Natural killer cell (primary cell): ENCODE measurements at places on chromosomes 4 and X. TPM values are rescaled to one million over a fixed set of nuclear protein-coding genes. Genes with fewer than 3 reads are reported as not detected.
A peak's percentile ranks its signal among the peaks of the same experiment; 100 is the strongest.

GRCh38 chrX:132187451-132187850, 31.8 kb downstream of the RAP2C start:
- no peak overlapping the region for H3K27ac ChIP-seq
- no peaks in the 10 kb centered on the region for H3K36me3 ChIP-seq
- no peaks in the 10 kb centered on the region for H3K27me3 ChIP-seq
- H3K4me3 ChIP-seq: no peak overlapping the region
- no peaks in the 10 kb centered on the region for H3K4me1 ChIP-seq
- no peak for DNase-seq

GRCh38 chrX:37684973-37685372, 618 bp upstream of the XK start:
- DNase-seq: no peak
- no peak overlapping the region for H3K27ac ChIP-seq
- peaks cover 8% of the 10 kb centered on the region for H3K4me1 ChIP-seq
- H3K4me3 ChIP-seq: no peak overlapping the region
- H3K27me3 ChIP-seq: no peaks in the 10 kb centered on the region

DNA sequence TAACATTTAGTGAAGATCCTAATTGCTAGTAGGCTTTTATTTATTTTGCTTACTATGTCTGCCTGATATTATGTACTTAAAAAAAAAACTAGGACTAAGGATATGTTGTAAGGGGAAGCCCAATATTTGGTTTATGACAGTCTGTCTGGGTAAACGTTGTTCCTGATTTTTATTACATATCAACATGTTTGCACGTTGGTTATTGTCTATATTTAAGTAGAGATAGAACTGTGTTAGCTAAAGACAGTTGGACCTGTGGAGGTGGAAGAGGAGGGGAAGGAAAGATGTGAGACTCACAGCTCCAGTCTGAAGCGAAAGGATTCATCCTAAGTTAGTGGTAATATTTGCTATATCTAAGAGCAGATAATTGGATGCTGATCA, 90.3 kb downstream of the TMEM131L start:
- peaks cover 70% of the 10 kb centered on the region for H3K36me3 ChIP-seq
- DNase-seq: no peak
- H3K27ac ChIP-seq: no peak overlapping the region
- no peaks in the 10 kb centered on the region for H3K4me1 ChIP-seq

KIT gene
- total RNA-seq: 2.0 TPM

DNA sequence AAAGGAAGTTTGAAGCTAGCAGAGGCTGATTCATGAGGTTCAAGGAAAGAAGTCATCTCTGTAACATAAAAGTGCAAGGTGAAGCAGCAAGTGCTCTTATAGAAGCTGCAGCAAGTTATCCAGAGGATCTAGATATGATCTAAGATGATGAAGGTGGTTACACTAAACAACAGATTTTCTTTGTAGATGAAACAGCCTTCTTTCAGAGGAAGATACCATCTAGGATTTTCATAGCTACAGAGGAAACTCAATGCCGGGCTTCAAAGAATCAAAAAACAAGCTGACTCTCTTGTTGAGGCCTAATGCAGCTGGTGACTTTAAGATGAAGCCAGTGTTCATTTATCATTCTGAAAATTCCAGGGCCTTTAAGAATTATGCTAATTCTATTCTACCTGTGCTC, 28.8 kb downstream of the NR0B1 start:
- no peak overlapping the region for H3K27ac ChIP-seq
- H3K4me3 ChIP-seq: no peak overlapping the region
- H3K27me3 ChIP-seq: no peaks in the 10 kb centered on the region
- no peaks in the 10 kb centered on the region for H3K36me3 ChIP-seq
- no peaks in the 10 kb centered on the region for H3K4me1 ChIP-seq
- DNase-seq: peak; percentile 13

DNA sequence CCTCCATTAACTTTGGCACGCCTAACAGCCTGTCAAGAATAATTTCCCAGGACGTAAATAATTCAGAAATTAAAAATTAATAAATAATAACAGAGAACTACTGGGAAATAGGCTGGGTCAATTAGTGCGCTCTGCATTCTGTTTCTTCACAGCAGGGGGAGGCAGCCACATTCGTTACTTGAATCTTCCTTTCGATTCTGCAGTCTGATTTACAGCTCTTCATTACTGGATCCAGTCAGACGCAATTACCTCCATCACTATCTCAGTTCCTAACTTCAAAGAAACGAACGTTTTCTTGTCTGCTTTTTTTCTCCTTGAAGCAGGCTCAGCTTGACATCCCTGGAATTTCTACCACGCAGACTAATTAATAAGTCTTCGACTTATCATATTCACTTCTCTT, 9.0 kb upstream of the RPL34 start:
- no peak overlapping the region for H3K27ac ChIP-seq
- no peaks in the 10 kb centered on the region for H3K4me1 ChIP-seq
- H3K4me3 ChIP-seq: no peak overlapping the region
- H3K36me3 ChIP-seq: no peaks in the 10 kb centered on the region
- peak; percentile 21 for DNase-seq

DNA sequence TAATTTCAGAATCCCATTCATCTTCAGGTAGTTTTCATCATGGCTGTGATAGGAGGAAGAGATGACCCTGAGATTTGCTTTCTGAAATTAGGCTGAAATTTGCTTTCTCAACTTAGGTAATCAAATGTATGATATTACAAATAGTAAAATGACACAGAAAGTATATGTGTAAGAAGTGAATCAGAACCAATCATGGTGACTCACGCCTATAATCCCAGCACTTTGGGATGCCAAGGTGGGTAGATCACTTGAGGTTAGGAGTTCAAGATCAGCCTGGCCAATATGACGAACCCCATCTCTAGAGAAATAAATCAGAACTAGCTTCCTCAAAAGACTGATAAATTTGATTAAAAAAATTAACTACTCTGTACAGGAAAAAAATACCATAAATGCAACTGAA, 555.4 kb downstream of the STPG2 start:
- H3K4me3 ChIP-seq: no peak overlapping the region
- no peak for DNase-seq
- no peaks in the 10 kb centered on the region for H3K27me3 ChIP-seq

GRCh38 chr4:36351082-36351666, 69.8 kb downstream of the DTHD1 start:
- DNase-seq: peak; percentile 63
- H3K36me3 ChIP-seq: no peaks in the 10 kb centered on the region

- no peaks in the 10 kb centered on the region for H3K27me3 ChIP-seq
- no peak overlapping the region for H3K4me3 ChIP-seq
- no peaks in the 10 kb centered on the region for H3K4me1 ChIP-seq
- no peaks in the 10 kb centered on the region for H3K36me3 ChIP-seq
- no peak for DNase-seq
These were observed 57.0 kb downstream of the CEP44 start for GRCh38 chr4:174340714-174341113.

- no peak overlapping the region for H3K27ac ChIP-seq
- peaks cover under 1% of the 10 kb centered on the region for H3K4me1 ChIP-seq
- H3K27me3 ChIP-seq: no peaks in the 10 kb centered on the region
- peaks cover 12% of the 10 kb centered on the region for H3K36me3 ChIP-seq
- H3K4me3 ChIP-seq: no peak overlapping the region
- no peak for DNase-seq
These were observed 315.4 kb downstream of the PPP3CA start for GRCh38 chr4:101031971-101032370.

DNA sequence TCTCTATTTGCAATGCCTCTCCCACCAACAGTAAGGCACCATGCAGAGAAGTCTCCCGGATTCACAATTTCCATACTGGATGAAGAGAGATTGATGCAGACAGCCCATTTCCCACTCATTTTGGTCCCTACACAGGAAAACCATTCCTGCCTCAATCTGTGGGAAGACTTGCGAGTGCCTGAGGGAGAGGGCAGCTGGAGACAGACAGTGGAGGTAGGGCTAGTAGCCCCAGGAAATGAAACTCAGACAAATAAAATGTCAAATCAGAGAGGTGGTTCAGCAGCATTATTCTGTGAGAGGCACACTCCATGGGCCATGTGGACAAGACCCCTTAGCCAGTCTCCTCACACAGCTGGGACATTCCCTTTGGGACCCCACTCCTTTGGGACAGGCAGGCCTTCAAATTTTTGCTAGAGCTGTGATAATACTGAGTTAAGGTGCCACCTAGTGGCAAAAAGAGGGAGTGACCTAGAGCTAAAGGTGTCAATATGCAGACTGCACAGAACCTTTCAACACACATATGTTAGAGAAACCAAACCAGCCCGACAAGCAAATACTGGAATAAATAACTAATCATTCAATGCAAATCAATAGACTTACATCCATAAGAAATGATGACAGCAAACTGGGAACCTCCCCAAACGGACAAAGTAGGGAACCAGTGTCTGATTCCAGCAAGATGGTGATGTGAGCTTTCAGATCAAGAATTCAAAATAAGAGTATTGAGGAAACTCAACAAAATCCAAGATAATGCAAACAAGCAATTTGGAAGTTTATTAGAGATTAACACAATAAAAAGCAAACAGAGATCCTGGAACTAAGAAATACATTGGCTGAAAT, 1865.3 kb upstream of the AGA start:
- no peak for DNase-seq
- no peak overlapping the region for H3K4me3 ChIP-seq
- H3K27ac ChIP-seq: no peak overlapping the region

- no peaks in the 10 kb centered on the region for H3K36me3 ChIP-seq
- peak; percentile 12 for DNase-seq
- no peaks in the 10 kb centered on the region for H3K4me1 ChIP-seq
- H3K27me3 ChIP-seq: no peaks in the 10 kb centered on the region
These were observed 236.1 kb downstream of the OPHN1 start for GRCh38 chrX:68196939-68197791.

SOWAHD gene
- not detected for total RNA-seq

- H3K36me3 ChIP-seq: no peaks in the 10 kb centered on the region
- no peaks in the 10 kb centered on the region for H3K4me1 ChIP-seq
- no peak overlapping the region for H3K4me3 ChIP-seq
- H3K27ac ChIP-seq: no peak overlapping the region
- H3K27me3 ChIP-seq: no peaks in the 10 kb centered on the region
These were observed 115.7 kb upstream of the GPC4 start for GRCh38 chrX:133530960-133531359.

LPAR4 gene
- total RNA-seq: not detected

TMSB15C gene
- 2.5 TPM for total RNA-seq

- H3K27ac ChIP-seq: no peak overlapping the region
- H3K4me1 ChIP-seq: no peaks in the 10 kb centered on the region
- H3K36me3 ChIP-seq: no peaks in the 10 kb centered on the region
- H3K27me3 ChIP-seq: no peaks in the 10 kb centered on the region
- DNase-seq: no peak
These were observed 8.6 kb downstream of the ATP2B3 start for GRCh38 chrX:153526042-153526441.

- H3K27ac ChIP-seq: no peak overlapping the region
- peaks cover 18% of the 10 kb centered on the region for H3K4me1 ChIP-seq
- H3K4me3 ChIP-seq: no peak overlapping the region
- no peaks in the 10 kb centered on the region for H3K36me3 ChIP-seq
- no peaks in the 10 kb centered on the region for H3K27me3 ChIP-seq
- DNase-seq: no peak
These were observed 2.7 kb upstream of the RTL3 start for GRCh38 chrX:78661836-78662235.

DNA sequence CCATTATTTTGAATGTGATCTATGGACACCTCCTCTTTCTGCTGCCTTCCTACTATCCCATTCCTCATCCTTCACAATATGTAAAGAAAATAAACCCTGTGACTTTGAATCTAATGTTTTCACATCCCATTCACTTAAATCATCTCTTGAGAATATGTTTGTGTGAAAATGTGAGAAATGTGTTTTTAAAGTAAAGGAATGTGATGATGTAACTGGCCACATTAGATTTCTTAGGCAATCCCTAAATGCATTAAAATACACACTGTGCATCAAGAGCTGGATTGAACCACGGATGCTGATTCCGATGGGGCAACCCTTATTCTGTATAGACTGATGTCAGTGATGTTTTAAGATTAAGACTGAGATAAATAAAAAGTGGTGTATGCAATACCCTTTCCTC, 558.9 kb upstream of the TENM3 start:
- no peaks in the 10 kb centered on the region for H3K36me3 ChIP-seq
- DNase-seq: no peak
- H3K27me3 ChIP-seq: no peaks in the 10 kb centered on the region
- no peaks in the 10 kb centered on the region for H3K4me1 ChIP-seq
- H3K27ac ChIP-seq: no peak overlapping the region

- no peak overlapping the region for H3K27ac ChIP-seq
- no peak for DNase-seq
- H3K4me1 ChIP-seq: no peaks in the 10 kb centered on the region
- no peaks in the 10 kb centered on the region for H3K36me3 ChIP-seq
These were observed 215.5 kb upstream of the ZFP42 start for GRCh38 chr4:187780070-187780469.

NPY1R gene
- not detected for total RNA-seq

DNA sequence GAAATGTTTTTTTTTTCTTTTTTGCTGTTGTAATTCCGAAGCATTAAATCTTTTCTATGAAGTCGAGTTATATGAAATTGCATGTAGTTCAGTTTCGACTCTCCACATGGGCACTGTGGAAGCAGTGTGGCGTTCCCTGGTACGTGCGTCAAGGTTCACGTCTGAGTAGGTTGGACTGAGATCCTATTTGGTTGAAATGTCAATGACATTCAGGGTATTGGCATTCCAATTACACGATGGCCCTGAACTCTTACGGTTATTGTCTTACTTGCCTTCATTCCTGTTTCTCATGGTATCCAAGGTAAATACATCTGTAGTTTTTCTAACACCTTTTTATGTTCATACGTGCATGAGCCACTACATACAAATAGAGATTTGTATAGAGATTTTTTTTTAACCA, 128.8 kb downstream of the SORBS2 start:
- H3K4me3 ChIP-seq: no peak overlapping the region
- no peaks in the 10 kb centered on the region for H3K27me3 ChIP-seq
- no peak for DNase-seq
- no peaks in the 10 kb centered on the region for H3K36me3 ChIP-seq
- no peaks in the 10 kb centered on the region for H3K4me1 ChIP-seq
- H3K27ac ChIP-seq: no peak overlapping the region
